ENCODE measurements at places on chromosomes 1 and 21. TPM values are rescaled to one million over a fixed set of nuclear protein-coding genes. Genes with fewer than 3 reads are reported as not detected.

The FAM167B gene
- 2.6 TPM for total RNA-seq

DNA sequence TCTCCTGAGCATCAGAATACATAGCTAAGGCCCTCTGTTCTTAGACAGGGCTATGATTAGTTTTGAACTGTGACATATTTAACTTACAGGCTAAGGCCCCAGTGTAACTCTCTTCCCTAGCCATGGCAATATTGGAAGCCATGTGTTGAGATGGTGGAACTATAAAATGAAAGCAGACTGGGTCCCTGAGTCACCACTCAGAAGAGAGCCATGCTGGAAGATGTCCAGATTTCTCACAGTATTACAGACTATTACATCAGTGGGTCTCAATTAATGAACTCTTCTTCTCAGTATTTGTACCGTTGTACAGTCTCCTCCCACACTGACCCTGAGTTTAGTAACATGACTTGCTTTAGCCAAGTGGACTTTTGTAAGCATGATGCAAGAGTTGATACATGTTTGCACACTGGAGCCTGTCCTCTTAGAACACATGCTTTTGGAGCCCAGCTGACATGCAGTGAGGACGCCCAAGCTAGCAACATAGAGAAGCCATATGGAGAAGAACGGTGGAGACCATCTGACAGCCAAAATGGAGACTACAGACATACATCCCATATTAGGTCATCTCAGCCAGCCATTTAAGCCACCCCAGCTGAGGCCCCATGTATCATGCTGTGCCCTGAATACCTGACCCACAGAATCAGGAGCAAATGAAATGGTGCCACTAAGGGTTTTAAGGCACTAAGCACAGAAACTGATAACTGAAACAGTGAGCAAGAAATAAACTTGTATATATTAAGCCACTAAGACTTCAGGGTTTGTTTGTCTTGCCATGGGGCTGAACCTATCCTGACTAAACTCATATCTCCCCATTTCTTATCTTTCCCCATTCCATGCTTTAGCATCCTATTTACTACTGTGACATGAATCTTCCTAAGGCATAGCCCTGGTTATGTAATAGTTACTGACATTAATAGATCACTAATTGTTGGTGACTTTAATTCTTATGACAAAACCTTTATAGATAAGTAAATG, 24.4 kb downstream of the TBX15 start:
- peak; percentile 20 for DNase-seq

- no peak for DNase-seq
These were observed 22.7 kb downstream of the WDTC1 start for GRCh38 chr1:27257155-27257554.

DNA sequence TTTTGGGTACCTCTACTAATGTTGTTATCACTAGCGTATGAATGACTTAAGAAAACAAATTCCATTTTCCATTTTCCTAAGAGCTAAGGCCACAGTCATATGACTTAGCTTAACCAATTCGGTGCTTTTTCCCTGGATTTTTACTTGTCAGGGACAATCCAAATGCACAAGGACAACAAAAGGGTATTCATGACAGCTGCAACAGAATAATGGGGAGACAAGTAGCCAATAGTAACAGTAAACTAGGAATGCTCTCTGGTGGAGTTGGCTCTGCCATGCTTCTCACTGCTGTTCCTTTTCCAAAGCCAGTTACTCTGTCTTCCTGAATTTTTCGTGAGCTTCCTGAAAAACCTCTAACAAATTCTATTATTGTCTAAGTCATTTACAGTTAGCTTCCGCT, 52.9 kb downstream of the LRRIQ3 start:
- DNase-seq, result no peak

GRCh38 chr21:34938089-34938764, 110.9 kb downstream of the RUNX1 start:
- DNase-seq, result no peak

The TEX38 gene
- total RNA-seq, result not detected

GRCh38 chr1:221069178-221069903, 190.1 kb downstream of the HLX start:
- DNase-seq, result no peak

GRCh38 chr1:161962091-161962887, 61.4 kb downstream of the OLFML2B start:
- DNase-seq, result no peak

GRCh38 chr1:192876633-192877032, 67.8 kb downstream of the RGS2 start:
- DNase-seq, result peak; percentile 62

DNA sequence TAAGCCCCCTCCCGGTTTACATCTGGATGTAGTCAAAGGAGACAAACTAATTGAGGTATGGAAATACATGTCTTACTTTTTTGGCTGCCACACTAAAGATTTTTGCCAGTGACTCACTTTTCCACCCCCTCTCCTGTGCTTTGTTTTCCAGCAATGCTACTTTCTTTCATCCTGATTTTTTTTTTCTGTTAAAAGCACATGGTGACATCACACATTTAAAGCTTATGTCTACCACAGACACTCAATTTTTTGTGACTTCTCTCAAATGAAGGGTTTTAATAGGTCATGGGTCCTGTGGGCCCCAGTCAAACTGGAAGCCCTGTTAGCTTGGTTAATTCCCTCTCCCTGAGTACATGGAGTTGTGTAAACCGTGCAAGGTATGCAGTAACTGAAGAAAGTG, 2.2 kb downstream of the PPP1R8 start:
- DNase-seq, result no peak

DNA sequence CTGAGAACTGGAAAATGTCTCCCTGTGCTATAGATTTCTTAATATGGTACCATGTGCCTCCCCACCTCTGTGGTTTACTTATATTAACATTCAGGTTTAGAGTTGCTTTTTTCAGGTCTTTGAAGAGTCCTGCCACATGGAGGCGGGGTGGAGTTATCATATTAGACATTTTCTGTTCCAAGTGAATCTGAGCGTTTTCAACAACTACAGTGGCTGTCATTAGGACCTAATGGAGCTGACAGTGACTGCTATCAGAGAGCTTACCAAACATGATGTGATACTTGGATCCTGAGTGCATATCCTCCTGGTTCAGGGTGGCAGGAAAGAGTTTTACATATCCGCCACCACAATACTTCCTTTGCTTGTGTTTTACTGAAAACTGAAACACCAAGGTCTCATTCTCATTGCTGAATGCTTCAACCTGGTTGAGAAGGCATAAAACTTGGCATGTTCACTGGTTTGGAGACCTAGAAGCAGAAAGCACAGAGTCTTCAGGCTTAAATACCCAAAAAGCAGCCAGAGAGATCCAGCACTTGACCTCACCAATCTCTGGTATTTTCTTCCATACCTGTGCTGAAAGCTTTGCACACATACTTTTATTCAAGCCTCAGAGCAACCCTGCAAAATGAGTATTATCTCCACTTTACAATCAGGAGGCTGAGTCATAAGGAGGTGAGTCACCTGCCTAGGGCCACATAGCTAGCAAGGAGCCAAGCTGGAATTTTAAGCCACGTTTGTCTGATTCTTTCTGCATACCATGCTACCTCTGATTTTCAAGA, 47.4 kb upstream of the OSBPL9 start:
- peak; percentile 53 for DNase-seq

The ZYG11A gene
- total RNA-seq, result 0.20 TPM

DNA sequence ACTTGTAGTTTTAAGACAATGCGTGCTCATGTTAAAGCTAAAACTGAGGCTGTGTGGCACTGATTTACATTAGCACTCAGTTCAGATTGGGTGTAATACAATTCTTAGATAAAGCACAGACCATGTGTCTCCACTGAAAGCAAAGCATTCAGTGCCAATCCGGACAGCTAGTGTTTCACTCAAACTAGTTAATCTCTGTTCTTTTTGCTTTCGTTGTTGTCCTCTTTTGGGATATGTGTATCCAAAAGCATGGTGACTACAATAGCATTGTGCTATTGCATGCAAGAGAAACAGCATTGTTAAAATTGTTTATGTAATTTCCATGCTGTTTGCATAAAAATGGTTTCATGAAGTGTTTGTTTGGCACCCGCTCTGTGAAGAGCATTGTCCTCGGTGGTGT, 54.6 kb downstream of the F3 start:
- peak; percentile 31 for DNase-seq

DNA sequence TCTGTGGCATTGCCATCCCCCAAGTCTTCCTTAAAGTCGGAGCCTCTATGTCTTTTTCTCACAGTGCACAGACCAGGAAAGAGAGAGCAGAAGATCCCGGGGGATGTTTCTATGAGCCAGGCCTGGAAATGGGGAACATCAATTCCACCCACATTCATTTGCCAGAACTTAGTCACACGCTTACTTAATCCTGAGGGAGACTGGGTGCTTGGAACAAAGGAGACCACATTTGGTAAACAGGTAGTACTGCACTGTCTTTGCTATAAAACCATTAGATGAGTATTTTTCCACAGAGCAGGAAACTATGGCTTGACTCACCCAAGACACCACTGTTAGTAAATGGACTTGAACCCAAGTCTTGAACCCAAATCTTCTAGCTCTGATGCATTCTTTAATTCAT, 60.7 kb upstream of the CTTNBP2NL start:
- DNase-seq, result no peak

The CHRNB2 gene
- 0.21 TPM for total RNA-seq

The CFAP45 gene
- total RNA-seq, result 29.5 TPM

GRCh38 chr1:8858112-8858668, 20.3 kb downstream of the ENO1 start:
- DNase-seq, result peak; percentile 50

The PRAMEF1 gene
- not detected for total RNA-seq

DNA sequence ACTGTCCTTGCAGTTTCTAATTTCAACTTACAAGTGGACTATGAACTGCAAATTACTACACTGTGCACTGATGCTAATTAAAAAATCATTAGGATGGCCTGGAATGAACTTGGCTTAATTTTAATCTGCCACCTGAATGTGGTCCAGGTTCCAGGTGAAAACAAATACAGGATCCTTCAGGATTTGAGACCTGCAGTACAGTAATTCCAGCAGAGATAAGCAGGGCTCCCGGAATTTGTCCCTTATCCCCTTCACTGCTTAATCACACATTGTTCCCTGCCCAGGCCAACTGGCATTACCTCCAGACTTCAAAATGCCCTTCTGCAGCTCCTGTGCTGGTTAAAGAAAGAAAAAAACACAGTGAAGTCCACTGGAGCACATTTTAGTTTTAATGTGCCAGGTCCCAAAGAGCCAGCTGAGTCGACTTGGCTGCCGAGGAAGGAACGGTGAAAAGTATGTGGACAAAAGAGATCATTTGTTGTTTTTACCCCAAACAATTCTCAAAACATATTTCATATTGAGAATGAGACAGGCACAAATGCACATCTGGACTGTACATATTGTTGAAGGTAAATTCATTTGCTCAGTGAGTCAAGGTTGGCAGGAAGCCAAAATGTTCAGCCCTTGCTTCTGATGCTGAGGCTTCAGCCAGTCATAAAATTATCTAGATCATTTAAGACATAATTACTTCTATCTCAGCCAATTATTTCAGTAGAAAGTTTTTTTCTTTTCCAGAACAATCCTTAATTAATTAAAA, 28.3 kb downstream of the DEGS1 start:
- DNase-seq, result peak; percentile 52

The KCNJ15 gene
- total RNA-seq, result 79.1 TPM

DNA sequence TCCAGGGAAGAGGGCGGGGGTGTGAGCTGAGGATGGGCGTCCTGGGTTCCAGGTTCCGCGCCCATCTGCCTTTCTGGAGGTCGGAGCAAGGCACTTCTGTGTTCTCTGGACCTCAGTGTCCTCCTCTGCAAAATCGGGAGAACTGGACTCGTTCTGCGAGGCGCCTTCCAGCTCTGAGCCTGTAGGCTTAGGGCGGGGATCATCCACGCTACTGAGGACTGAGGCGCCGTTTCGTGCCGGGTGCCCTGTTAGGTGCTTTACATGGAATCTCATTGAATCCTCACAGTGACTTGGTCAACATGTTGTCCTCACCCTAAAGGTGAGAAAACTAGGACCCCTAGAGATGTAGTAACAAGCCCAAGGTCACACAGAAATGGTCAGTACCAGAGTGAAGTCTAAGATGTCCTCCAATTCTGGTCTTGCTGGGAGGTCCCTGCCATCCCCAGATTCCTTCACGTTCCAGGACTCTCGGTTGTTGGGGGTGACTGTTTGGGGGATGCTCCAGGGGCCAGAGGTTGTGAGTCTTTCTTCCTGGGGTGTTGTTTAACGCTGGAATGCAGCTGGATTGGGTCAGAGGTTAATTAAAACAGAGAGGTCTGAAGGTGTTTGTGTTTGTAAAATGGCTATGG, 677 bp downstream of the PRKAA2 start:
- peak; percentile 14 for DNase-seq

DNA sequence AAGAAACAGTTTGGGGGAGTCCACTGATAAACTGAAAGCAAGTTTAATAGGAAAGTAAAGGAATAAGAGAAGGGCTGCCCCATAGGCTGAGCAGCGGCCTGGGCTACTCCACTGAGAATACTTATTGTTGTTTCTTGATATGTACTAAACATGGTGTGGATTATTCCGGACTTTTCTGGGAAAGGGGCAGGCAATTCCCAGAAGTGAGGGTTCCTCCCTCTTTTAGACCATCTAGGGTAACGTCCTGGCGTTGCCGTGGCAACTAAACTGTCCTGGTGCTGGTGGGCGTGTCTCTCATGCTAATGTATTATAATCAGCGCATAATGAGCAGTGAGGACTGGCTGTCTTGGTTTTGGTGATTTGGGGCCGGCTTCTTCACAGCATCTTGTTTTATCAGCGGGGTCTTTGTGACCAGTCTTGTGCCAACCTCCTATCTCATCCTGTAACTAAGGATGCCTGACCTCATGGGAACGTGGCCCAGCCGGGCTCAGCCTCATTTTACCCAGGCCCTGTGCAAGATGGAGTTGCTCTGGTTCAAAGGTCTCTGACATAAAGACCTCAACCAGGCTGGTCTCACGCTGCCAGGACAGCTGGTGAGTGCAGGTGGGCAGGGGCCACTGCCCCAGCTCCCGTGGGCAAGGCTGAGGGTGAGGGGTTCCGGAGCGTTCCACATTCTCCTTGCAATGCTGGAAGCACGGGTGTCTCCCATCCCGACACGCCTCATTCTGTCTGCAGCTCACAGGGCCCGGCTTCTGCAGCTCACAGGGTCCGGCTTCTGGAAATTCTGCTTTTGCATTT, 19.6 kb upstream of the C1orf159 start:
- peak; percentile 89 for DNase-seq

DNA sequence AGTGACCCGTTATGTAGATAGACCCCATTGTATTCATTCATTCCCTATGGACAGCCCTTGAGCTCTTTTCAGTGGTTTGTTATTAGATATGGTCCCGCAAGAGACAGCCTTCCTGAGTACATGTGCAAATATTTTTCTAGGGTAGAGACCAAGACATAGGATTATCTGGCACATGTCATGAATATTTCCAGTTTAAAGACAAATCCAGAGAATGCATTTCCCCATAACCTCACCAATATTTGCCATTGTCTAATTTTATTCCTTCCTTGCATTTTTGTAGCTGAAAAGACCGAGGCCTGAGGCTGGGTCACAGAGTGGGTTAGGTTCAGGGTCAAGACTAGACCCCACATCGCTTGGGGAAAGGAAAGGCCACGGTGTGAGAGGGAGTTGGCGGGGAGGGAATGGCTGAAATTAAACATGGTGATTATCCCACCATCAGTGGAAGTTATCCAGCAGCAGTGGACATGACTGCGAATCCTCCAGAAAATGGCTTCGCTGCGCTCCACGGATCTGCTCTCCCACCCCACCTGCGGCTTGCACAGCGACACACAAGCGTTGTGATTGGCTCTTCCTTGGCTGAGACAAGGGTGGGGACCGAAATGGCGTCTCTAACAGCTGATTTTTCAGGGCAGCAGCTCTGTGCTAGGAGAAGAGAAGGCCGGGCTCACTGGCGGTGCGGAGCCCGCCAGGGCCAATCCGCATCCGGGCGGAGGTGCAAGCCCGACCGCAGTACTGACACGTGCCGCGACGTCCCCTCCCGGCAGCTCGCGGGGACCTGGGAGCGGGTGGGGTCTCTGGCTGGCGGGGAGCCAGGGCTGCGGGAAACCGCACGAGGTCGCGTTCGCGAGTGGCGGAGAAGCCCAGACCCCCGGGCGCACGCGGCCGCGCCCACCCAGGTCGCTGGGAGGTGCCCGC, 16.1 kb upstream of the STMN1 start:
- peak; percentile 55 for DNase-seq

The HENMT1 gene
- total RNA-seq, result 5.7 TPM
